ENCODE measurements at places on chromosomes 4 and X.
A peak's percentile ranks its signal among the peaks of the same experiment; 100 is the strongest.

- no peak for DNase-seq
These were observed 749.5 kb upstream of the PCDH7 start for GRCh38 chr4:29970626-29971025.

DNA sequence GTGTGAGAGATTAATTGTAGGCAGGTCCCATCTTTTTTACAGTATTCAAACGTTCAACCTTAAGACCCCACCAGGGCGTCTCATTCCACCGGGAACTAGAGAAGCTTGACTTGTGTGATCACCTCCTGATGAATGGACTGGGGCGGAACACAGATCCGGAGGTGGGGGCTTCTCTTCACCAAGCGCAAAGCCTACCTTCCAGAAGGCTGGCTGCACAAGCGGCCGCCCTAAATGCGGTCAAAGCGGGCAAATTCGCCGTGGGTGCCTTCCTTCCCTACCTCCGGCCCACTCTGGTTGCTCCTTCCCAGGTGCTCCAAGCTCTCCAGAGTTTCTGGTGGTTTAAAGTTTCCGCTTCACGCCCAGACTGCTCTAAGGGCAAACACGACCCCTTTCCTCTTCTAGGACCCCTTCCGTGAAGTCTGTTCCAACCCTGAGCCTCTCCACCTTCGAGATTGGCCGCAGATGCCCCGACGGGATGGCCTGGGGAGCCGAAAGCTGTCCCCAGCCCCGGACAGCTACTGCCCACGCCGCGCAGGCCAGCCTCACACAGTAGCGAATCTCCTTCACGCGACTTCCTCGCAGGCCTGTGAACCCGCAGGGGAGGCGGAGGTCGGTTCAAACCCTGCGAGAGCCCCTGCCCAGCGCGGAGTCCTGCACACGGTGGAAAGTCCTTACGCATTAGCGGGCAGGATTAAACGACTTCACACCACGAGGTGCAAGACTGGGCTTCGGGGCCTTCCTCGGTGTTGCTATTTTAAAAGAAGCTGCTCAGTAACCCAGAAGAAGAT is 1.6 kb upstream of the WWC2 start:
- peak; percentile 2 for DNase-seq

DNA sequence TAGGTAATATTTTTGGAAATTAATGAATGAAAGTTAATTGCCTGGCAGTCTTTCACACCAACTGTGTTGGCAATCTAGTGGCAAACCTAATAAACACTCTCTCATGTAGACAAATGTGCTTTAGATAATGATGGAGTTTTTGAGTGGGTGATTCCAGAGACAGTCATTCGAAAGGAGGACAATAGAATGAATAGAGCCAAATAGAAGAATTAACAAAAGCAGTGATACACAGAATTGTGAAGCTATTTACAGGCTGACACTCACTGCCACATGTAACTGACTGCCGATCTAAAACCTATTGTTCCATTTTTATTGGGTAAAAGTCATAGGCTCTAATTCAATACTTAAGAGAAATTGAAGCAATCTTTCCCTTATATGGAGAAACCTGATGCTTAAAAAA is 338.5 kb downstream of the PCDH7 start:
- DNase-seq, result no peak

- DNase-seq, result no peak
These were observed 120.4 kb upstream of the SCML1 start for GRCh38 chrX:17616936-17617335.

DNA sequence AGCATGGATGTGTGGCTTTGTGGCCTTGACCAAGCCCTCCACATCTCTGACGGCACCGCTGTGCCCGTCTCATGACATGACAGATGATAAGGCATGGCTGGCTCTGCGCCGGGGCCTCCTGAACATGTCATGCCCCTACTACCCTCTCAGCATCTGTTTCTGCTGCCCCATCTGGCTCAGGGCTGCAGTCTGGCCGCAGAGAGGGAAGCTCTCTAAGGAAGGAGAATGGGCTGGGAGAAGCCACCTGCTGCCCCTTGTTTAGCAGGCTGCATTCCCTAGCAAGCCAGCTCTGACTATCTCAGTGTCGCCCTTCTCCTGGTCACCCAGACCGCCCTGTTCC is 7.2 kb downstream of the ZNF185 start:
- DNase-seq, result no peak

- no peak for DNase-seq
These were observed at the start of gene SORBS2 for GRCh38 chr4:185811509-185812364. TSS of gene SORBS2 (minus strand) at chr4:185812194. CDS start at chr4:185690571, 121,623 bp downstream.

- DNase-seq, result no peak
These were observed 294.4 kb downstream of the GPAT3 start for GRCh38 chr4:83830138-83830888.

DNA sequence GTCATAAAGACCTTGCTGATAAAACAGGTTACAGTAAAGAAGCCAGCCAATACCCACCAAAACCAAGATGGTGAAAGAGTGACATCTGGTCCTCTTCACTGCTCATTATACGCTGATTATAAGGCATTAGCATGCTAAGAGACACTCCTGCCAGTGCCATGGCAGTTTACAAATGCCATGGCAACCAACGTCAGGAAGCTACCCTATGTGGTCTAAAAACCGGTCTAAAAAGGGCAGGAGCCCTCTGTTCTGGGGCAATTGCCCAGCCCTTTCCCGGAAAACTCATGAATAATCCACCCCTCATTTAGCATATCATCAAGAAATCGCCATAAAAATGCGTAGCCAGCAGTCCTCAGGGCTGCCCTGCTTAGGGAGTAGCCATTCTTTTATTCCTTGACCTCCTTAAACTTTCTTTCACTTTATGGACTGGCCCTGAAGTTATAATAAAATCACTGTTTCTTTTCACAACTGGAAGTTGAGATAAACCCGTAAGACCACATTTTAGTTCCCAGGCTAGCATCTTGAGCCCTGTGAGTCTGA is 260.5 kb upstream of the FAT1 start:
- DNase-seq, result no peak

DNA sequence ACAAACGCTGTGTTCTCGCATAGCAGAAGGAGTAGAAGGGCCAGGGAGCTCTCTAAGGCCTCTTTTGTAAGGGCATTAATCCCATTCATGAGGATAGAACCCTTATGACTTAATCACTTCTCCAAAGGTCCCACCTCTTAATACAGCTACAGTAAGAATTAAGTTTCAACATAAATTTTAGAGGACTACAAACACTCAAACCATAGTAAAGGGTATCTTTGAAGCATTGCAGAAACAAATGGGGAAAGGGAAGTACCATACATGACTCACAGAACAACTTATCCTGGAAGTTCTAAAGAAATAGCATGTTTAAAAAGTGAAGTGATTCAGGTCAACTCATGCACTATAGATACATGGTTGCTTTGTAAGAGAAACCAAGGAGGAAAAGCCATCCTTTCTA is 680.8 kb downstream of the RPA4 start:
- DNase-seq, result no peak

DNA sequence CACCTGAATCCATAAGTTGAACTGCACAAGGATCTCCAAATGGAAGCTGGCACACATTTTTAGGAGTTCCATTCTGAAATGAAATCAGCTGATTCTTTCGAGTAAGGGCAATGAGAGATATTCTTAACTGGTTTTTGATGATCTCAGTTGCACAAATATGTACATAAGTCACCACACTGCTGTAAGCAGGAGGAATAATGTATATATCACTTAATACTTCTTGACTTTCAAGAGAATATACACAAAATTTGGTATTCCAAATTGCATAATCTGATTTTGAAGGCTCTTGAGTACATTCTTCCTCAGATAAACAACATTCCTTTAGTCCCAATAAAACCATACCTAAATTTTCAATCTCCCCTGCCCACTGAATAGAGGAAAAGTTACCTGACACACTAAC is 8.2 kb downstream of the FANCB start:
- DNase-seq, result no peak

GRCh38 chrX:68203646-68204045 is 229.6 kb downstream of the OPHN1 start:
- DNase-seq, result no peak

DNA sequence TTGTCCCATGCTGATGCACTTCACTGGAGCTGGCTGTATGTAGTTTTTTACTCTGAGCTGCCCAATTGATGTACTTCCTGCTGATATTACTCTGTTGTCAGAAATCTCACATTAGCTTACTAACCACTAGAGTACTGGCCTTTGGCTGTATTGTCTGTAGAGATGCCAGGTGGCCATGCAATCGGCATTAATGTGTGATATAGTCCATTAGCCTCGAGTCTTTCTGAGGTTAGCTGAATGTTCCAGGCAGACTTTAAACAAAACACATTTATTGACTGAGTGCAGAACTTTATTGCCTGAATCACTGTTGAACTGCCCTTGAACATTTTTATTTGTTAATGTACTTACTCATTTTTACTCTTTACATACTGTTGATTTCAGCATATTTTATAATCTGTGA is 335.2 kb downstream of the PCDH10 start:
- DNase-seq, result no peak

DNA sequence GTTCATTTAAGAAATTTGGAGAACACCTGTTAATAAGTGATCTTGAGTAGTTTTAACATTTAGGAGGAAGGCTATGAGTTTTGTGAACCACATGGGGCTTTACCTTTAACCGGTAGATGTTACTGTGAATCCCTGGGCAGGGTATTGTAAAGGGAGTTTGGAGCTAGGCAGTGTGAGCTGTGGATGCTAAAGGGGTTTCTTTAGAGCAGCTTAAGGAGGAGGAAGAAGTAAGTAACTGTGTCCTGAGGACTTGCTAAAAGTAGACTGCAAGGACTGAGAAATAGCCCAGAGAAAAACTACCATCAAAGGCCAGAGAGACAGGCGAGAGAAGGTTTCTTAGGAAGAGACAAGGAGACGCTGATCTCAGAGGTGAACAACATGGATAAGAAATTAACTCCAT is 5.6 kb downstream of the RHOH start:
- DNase-seq, result no peak

DNA sequence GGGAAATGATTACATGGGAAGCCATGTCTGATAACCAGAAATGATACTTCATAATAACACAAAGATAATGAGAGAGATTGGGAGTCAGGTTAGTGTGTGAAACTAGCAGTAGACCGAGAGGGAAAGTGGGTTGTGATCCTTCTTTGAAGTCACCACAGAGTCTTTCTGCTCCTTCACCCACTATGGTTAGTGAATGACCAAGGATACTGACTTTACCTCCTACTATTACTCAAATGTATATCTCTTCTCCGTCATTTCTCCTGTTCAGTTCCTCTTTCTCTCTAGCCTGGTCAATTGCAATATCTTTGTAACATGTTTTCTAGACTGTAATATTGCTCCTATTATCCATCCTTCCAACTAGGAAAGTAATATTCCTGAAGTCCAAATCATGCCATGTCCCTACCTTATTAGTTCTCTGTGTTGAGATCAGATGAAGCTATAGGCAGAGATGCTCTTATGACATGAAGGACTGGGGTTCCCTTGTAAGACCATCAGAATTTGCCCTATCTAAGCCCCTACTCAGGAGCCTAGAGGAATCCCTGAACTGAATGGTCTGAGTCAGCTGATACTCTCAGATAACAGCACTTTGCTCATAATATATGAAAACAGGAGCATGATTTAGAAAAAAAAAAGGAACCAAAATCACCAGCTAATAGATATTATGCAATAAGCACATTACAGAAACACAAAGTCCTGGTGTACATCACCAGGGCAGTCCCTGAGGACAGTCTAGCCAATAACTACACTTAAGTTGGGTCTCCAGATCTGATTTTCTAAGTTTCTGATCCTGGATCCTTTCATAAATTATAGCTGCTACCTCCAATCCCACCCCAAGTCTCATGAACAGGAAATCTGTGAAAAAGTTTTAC is 81.2 kb downstream of the SHROOM3 start:
- no peak for DNase-seq

DNA sequence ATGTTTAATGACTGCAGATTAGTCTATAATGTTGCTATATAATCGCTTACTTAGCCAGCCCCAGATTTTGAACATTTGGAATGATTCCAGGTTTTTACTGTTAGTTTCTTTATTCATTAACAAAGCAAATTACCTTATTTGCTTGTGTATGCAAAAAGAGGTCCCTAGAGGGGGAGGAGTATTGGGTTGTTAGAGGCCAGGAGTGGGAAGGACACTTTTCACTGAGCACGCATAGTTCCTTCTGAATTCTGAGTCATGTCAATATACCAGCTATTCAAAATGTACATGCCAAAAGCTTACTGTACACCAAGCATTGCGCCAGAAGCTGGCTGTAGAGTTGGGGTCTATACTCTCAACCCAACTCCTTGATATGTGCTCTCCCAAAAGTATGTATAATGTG is 5.1 kb upstream of the DGAT2L6 start:
- no peak for DNase-seq
